ENCODE measurements at places on chromosomes 3 and 15. TPM values are rescaled to one million over a fixed set of nuclear protein-coding genes. Genes with fewer than 3 reads are reported as not detected.

GRCh38 chr3:50112462-50112861 is 23.7 kb downstream of the RBM5 start:
- DNase-seq = no peak

- no peak for DNase-seq
Observed at GRCh38 chr3:71358243-71358642, 225.3 kb downstream of the FOXP1 start.

DNA sequence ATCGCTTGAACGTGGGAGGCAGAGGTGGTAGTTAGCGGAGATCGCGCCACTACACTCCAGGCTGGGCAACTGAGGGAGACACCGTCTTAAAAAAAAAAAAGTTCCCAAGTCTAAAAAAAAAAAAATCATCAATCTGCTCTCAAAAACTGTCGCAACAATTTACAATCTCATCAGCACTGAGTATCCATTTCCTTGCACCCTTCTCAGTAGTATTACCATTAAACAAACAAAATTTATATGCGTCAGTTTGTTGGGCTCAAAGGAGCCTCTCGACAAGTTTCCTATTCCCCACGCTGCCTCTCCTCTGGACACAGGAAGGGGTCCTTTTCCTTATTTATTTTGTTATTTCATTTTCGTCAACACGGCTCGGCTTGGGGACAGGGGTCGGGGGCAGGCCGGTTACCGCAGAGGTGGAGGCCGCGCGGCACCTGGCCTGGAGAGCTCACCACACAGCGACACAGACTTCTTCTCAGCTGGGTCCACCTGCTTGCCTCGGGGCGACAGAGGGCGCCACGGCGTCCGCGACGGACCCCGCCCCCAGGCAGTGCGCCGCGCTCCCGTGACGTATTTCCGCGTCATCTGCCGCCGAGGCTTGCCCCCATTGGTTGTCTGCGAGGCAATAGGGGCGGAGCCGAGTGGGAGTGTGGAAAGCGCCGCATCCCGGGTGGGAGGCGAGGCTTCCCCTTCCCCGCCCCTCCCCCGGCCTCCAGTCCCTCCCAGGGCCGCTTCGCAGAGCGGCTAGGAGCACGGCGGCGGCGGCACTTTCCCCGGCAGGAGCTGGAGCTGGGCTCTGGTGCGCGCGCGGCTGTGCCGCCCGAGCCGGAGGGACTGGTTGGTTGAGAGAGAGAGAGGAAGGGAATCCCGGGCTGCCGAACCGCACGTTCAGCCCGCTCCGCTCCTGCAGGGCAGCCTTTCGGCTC is at the start of gene MAP2K1:
Gene MAP2K1 (plus strand): TSS at position 709 of the 920 bp plus-strand sequence. CDS start 436 bp downstream, outside the sequence.
- peak; percentile 98 for DNase-seq

GRCh38 chr3:65338571-65338970 is 650.8 kb upstream of the ADAMTS9 start:
- no peak for DNase-seq

DNA sequence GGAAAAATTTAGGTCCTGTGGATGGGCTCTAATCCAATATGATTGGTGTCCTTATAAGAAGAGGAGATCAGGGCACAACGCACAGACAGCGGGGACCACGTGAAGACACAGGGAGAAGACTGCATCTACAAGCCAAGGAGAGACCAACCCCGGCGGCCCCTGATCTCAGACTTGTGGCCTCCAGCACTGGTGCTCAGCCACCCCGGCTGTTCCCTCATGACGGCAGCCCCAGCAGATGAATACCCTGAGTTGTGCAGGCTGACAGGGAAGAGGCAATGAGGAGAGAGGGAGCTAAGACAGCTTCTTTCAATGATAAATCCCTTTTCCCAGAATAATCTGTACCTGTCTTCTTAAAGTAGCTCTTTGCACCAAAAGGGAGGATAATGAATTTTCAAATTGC is 33.3 kb upstream of the CGNL1 start:
- DNase-seq = no peak

DNA sequence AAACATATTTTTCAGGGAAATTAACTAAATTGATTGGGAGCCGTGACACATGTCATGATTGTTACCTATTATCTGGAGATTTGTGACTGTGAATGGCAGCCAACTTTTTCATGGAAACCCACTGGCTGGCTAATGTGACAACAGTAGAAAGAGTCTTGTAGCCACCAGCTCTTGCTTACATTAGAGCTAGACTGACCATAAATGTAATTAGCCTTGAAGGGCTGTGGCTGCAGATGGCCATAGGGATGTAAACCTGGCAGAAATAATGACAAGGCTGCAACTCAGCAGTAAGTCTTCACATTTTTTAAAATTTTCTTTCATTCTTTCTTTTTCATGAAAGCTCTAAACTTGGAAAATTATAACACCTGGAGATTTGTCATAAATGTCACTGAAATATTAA is 168.2 kb upstream of the ROBO2 start:
- DNase-seq = no peak

DNA sequence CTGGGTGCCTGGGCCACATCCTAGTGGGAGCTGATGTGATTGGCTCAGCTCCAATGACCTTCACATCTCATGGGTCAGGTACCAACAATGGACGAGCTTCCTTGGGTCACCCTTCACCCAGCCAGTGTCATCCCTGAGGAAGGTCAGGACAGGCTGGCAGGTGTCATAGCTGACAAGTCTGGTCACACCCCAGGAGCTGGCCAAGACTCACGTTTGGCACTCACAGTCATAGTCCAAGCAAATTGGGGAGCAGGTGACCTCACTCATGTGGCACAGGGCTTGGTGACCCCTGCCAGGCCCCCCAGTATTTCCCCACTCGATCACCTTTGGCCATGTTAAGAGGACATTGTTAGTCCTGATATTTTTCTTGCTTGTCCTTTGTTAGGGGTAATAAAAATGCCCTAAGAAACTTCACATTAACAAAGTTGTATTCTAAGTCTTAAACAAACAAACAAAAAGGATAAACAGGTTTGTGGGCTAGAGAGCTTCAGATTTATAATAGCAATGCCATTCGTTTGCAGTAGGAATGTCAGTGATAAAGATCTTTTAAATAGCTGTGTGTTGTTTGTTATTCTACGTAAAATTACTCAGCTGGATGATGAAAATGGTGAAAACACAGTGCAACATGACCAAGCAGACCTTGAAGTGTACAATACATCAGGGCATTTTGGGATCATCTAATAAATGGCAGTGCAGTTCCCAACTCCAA is 79.5 kb upstream of the POMGNT2 start:
- no peak for DNase-seq

The LOXL1 gene
- total RNA-seq = 22.3 TPM

The ATP8B4 gene
- 4.5 TPM for total RNA-seq

The TRAIP gene
- 2.5 TPM for total RNA-seq

The DUOXA2 gene
- not detected for total RNA-seq

The CTNNB1 gene
- 289 TPM for total RNA-seq

The EPHB1 gene
- total RNA-seq = 1.1 TPM
